NCI-H2081 treated with DMSO at 0.1 percent for 48 hours (cell line): ENCODE measurements at places on chromosomes 6 and 20.

DNA sequence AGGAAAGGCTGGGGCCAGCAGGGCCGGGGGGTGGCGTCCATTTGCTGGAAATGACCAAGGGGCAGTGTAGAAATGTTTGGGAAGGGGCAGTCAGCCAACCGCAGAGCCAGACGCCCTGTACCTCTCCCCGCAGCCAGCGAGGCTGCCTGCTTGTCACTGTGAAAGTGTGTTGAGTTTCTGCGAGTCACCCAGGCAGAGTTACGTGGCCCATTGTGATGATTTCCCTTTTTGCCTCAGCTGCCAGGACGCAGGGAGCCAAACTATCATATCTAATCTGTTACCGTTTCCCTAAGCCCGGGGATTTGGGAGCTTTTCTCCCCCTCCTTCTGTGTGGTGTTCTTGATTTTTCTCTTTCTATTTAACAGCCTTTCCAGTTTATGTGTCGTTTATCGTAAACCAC is 67.9 kb upstream of the STX16 start:
- no peak for DNase-seq

DNA sequence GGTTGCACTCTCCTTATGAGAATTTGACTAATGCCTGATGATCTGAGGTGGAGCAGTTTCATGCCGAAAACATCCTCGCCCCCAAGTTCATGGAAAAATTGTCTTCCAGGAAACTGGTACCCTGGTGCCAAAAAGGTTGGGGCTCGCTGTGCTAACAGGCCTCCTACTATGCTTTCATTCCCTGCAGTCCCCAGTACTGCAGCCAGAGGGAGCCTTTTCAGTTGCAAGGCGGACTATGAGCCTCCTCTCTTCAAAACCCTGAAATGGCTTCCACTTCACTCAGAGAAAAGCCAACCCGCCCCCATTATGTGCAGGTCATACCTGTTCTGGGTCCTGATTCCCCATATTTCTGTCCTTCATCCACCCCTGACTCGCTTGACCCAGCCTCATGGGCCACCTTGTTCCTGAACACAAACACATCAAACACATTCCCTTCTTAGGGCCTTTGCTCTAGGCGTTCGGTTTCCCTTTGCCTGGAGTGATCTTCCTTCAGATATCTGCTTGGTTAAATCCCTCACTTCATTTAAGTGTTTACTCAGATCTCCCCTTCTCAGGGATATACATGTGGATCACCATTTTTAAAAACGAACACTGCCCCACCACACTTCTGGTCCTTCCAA is 173.7 kb downstream of the PHACTR1 start:
- DNase-seq: no peak

DNA sequence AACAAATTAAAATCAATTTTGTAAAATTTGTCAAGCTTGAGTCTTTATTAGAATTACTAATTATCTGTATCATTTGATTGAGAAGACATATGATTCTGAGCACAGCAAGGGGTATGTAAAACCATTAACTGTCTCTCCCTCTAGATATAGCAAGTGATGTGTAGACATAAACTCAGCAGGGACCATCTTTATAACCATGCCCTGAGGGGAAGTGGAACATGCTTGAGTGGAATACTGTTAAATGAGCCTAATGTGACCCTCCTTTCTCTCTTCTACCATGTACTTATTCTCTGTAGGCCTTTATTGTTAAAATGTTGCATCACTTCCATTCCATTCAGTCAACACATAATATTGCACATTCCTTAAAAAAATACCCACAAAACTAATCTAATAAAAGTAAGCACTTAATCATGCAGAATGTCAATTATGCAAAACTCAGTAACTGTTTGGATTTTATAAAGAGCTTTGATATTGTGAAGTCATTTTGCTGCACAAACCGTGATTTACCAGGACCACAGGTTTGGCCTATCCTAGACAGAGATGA is 896.6 kb upstream of the MANEA start:
- DNase-seq: no peak

DNA sequence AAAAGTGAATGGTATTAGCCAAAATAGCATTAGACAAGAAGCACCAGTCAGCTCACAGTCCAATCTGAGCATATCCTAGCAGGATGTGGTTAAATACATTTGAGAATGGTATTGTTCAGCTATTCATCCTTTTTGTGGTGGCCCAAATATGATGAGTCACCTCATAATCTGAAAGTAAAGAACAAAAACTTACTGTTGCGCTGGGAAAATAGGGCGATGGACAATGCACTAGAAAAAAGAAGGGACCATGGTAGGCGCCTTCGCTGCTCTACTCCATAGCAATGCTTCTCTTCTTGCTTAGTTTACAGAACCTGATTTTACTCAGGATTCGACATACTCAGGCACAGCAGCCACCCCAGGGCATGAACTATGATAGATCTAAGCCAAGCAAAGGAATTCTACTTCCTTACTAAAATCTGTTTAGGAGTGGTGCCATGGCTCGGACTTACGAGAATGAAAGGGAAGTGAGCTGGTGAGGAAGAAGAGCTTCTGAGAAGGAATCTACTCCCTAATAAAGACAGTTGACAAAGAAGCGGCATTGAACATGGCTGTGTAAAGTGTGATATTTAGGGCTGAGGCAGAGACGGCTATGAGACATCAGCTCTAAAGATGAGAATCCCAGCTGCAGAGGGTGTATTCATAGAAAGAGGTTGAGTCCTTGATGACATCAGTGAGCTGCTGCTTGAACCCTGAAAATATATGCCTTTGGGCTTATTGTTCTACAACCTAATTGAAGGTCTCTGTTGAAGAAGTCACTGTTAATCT is 16.6 kb upstream of the FBXO9 start:
- no peak for DNase-seq

DNA sequence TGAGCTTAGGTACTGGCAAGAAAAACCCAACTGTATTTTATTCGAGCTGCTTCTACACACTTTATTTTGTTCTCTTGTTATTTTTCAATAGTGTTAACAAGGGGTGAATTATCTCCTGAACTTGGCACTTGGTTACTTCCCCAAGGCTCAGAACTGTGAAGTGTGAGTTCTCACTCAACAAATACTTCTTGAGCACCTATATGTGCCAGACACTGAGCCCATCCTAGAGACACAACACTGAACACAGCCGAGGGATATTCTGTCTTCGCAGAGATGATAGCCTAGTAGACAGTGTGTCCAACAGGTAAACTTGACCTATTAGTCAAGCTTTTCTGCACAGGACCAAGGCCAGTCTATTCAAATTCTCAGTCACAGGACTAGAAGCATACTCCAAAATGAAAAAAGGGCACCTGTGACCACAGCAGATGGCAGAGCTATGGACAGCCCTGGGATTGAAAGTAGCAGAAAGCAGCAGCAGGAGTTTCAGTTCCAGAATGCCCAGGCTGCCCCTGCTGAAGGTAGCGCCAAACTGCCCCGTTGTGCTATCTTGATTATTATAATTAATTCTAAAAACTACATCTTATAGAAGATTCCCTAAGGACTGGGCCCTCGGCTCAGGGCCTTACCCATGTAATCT is 77.8 kb upstream of the TAB2 start:
- no peak for DNase-seq

GRCh38 chr6:31712296-31712695 is 2.9 kb upstream of the LY6G6D start:
- DNase-seq: no peak

DNA sequence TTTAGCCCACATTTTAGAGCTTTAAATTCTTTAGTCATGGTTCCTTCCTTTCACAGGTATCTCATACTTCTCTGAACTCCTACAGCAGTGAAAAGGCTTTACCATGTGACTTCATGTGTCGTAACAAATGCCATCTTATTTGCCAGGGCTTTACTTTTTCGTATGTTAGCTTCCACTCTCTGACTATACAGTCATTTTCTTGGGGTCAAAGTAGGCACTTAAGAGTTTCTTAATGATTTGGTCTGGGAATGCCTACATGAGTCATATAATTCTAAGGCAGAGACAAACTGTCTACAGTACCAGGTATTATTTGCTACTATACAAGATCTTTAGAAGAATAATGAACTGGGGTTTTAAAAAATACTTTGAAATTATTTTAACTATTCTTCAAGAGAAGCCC is 15.0 kb downstream of the RAB23 start:
- DNase-seq: no peak

DNA sequence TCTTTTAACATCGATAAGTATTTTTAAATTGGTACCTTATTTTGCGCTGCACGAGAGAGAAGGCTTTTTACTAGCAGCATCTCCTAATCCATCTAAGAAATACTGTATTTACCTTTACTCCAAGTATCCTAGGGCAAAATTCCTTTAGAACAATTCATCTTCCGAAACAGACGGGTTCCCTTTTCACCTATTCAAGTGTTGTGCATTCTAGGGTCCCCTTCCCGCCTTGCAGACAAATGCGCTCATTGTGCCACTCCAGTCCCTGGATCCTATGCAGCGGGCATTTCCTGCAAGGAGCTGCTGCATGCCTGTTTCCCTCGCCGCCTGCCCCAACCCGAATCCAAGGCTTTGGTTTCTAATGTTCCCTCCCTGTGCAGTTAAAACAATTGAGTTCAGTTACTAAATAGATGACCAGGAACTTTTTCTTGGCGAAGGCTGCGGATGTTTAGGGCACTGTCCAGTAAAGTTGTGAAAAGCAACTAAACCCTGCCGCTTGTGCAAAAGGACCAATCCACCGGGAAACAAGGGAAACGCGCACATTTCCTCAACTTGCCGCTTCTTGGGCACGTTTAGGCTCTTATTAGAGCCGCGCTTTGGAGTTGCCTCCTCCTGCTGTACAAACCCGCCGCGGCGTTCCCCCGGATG is 556 bp upstream of the SCAF8 start:
- DNase-seq: no peak

DNA sequence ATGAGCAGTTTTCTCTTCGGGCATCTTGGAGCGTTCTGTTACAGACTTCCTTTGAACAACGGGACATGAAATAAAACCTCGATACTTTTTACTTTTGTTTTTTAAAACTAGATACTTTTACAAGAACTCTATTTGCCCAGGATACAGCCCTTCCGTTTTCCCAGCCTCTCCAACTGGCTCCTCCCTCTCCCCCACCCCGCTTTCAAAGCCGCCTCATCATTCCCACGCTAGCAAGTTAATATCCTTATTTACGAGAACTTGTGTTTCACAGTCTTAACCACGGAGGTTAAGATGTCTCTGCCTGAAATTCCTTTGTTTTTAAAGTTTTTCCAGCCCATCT is 241 bp upstream of the CFAP206 start:
- no peak for DNase-seq

GRCh38 chr6:67683960-67684359 is 951.1 kb upstream of the ADGRB3 start:
- DNase-seq: no peak

- DNase-seq: no peak
Measured at GRCh38 chr6:69820018-69820417, 23.2 kb upstream of the LMBRD1 start.

DNA sequence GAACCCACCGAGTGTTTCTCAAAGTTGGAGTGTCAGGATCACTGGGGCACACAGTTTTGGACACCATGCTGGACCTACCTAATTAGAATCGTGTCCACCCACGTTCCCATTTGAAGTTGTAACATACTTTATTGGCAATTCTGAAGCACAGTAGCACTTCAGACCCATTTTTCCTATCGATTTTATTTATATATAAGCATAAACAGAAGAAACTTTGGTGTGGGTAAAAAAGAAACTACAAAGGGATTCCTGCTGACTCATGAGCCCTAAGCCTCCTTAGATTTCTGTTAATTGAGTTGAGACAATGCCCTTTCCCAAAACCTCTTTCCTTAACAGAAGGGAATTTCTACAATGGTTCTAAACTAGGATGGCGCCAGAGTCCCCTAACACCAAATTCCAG is 398.0 kb downstream of the CDKAL1 start:
- no peak for DNase-seq

DNA sequence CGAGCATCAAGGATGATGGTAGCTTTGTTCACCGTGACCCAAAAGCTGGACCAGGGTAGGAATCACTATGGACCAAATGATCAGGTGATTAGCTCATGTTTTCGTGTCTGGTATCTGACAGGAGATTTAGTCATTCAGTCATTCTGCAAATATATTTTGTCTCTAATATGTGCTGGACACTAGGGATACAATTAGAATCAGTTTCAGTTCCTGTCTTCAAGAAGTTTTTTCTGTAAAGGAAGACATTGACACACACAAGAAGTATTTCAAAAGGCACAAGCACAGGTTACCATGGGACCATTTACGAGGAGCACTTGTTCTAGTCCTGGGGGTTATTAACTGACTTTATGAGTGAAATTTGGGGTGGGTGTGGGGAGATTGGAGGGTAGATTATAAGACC is 244.9 kb downstream of the HIVEP2 start:
- DNase-seq: no peak

GRCh38 chr6:26158581-26159356 is 71.5 kb downstream of the HFE start:
- DNase-seq: no peak

DNA sequence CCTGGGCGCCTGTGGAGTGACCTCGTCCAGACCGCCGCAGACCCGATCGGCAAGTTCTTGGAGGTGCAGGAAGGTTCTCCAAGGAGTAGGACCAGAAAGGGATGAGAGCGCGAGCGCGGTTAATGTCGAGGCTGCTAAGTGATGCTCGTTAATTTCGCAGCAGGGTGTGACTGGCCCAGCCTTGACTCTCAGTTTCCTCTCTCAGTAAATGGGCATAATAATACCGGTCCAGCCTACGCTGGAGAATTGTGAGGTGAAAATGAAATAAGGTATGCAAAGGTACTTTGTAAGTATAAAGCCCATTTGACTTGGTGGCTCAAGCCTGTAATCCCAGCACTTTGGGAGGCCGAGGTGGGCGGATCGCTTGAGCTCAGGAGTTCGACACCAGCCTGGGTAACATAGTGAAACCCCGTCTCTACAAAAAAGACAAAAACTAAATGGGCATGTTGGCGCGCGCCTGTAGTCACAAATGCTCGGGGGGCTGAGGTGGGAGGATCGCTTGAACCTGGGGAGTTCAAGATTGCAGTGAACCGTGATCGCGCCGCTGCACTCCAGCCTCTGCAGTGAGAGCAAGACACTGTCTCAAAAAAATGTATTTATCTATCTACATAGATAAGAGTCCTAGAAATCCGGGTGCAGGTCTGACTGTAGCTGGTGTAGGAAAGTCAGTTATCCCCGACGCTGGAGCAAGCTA is 634 bp upstream of the BTBD9 start:
- no peak for DNase-seq

- DNase-seq: no peak
Measured at GRCh38 chr6:144047688-144048087, 39.6 kb upstream of the PLAGL1 start.

- no peak for DNase-seq
Measured at GRCh38 chr6:34816635-34817301, 24.9 kb downstream of the BLTP3A start.

DNA sequence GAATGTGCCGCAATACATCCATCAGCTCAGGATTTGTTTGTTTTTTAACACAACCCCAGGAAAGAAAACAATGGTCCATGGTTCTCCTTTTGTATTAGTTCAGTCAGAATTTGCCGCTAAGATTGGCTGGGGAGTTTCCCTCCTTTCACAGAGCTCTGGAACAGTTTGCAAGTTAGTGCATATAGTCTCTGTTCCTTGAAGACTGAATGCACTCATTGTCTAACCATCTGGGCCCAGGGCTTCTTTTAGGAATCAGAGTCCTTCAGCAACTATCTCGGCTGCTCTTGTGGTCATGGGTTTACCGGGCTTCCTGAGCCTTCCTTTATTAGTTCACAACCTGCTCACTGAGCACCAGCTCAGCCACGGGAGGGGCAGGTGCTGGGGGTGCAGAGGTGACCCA is 121.3 kb downstream of the SLC23A2 start:
- no peak for DNase-seq
